NCI-H187 (cell line): ENCODE measurements at places on chromosomes 1 and 21.

DNA sequence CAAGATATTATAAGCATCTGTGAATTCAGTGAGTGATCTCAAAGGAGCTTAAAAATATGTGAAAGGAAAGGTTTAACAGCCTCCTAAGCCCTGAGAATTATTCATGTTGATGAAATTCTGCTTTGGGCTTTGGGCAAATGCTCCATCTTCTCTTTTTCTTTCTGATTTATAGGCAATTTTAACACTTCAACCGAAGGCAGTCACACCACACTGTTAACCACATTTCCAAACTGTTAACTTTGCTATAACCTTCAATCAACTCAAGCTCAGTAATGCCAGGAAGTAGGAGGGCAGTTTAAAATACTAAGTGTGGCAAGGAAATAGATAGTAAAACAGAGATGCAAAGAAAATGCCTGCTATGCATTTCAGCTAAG lies 54.4 kb upstream of the NEK7 start:
- DNase-seq, result no peak

GRCh38 chr1:116938216-116938615 lies 28.5 kb downstream of the PTGFRN start:
- DNase-seq, result no peak

- no peak for DNase-seq
Observed at GRCh38 chr1:17873007-17873675, 118.0 kb downstream of the ACTL8 start.

DNA sequence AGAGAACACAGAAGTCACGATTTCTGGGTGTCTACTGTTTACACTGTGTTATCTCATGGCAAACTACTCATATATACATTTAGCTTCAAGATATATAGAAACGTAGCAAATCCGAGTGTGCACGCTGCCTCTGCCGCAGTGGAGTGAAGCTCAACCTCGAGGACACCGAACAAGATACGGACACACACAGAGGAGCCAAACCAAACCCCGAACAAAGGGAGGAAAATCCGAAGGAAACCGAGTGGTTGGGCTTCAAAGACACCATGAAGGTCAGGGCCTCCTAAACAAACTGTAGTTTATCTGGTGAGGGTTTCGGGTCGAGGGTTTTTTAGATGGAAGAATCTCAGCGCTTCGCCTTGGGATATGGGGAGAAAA lies 34.5 kb downstream of the SLC45A1 start:
- DNase-seq, result no peak

- no peak for DNase-seq
Observed at GRCh38 chr21:45482899-45483821, 59.1 kb downstream of the SLC19A1 start.

- DNase-seq, result no peak
Observed at GRCh38 chr1:243542739-243543415, 287.0 kb downstream of the SDCCAG8 start.

DNA sequence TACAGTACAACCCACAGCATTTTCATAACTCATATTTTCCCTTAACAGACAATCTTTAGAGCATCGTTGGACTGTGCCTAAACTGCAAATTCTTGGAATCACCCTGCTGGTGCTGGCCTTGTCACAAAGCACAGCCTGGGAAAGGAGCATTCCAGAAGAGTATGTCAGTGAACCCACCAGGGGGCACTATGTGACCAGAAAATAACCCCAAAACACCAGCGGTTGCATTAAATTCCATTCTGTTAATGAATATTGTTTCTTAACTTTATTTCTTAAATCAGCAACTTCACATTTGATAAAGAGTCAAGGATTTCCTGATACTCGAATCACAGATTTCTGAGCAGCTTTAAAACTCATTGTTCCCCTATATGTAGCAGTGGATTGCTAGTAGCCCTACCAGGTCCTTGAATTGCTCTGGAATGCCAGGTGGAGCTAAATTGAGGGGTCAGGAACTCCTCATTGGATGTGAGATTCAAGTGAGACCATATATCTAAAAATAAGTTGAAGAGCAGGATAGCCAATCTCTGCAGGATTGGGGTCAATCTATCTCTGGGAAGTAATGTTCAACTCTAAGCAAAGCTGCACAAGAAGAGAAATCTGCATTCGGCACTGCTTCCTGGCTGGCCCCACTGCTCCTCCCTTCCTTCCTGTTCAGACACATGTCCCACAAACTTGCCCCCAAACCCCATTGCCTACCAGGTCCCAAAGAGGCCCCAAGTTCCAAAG lies 12.7 kb upstream of the RAB4A start:
- DNase-seq, result no peak

GRCh38 chr1:14784790-14785773 lies 186.6 kb downstream of the KAZN start:
- no peak for DNase-seq
